ENCODE measurements at places on chromosomes 1 and 21. TPM values are rescaled to one million over a fixed set of nuclear protein-coding genes. Genes with fewer than 3 reads are reported as not detected.

CLEC20A gene
- not detected for total RNA-seq

S100B gene
- total RNA-seq = 5.4 TPM

GRCh38 chr1:22328331-22329147 lies 123.1 kb upstream of the ZBTB40 start:
- DNase-seq = no peak

DNA sequence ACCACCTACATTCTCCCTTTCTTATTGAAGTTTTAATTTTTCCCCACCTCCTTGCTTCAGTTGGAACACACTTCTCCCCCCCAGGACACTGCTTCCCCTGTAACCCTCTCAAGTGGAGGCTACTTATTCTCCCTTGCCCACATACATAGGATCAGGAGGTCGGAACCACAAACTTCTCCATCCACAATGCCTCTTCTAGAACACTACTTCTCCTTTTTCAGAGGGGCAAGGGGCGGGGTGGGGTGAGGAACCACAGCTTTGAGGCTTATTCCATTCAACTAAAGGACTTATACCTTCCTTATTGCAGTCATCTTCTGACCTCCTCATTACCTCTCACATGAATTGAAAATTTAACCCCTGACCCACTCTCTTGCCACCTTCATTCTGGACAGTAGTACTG lies 81.3 kb downstream of the NEK7 start:
- DNase-seq = peak; percentile 15

DNA sequence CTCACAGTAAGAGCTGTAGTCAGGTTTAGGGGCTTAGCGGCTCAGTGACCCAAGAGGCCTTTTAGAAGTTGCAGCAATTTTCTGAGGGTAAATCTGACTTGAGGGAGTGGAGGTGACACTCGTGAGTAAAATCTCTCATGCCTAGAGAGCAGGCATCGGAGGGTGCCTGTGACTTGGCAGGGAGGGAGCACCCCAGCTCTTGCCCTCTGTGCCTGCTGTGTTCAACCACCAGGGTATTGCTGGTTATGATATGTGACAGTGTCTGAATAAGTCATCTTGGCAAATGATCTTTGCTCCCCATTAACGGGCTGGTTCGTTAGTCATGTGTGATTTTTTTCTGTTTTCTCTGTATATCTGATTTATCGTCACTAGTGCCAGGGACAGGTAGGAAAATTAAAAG lies 5.9 kb downstream of the MAN1C1 start:
- peak; percentile 5 for DNase-seq

- DNase-seq = no peak
Measured at GRCh38 chr1:232711996-232712395, 82.1 kb upstream of the SIPA1L2 start.

DNA sequence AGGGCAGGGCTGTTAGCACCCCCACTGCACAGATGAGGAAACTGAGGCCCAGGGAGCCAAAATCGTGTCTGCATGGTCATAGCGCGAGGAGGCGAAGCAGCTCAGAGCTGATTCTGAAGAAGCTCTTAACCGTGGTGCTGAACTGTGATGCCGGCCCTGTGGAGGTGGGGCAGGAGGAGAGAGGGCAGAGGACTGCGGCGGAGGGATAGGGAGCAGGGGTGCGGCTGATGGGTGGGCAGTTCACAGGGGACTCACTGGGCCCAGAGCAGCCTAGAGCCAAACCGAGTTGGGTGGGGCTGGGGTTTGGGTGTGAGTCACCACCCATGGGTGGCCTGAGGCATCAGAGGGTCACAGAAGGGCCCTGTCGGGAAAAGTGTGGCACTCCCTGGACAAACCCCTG lies 74.7 kb downstream of the RAP1GAP start:
- no peak for DNase-seq

DNA sequence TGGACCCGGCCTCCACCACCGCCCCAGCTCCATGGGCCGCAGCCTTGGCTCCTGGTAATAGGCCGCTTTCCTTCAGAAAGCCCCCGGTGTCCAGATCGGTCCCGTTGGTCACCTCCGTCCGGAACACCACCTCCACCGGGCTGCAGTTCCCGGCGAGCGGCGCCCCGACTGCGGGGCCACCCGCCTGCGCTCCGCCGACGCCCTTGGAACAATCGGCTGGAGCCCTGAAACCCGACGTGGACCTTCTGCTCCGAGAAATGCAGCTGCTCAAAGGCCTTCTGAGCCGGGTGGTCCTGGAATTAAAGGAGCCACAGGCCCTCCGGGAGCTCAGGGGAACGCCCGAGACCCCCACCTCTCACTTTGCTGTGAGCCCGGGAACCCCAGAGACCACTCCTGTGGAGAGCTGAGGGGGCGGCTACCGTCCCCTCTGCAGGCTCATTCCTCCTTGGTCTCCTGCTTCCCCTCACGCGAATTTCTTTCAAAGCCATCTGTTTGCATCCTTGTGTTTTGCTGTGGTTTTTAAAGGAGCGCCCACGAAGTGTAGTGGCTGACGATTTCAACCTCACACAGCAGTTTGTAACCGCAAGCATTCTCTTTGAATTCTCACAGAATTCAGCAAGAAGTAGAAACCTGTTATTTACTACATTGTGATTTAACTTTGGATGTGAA lies 6.0 kb downstream of the FCRLB start:
- DNase-seq = peak; percentile 59
